ENCODE measurements at places on chromosomes 7 and 10.
A peak's percentile ranks its signal among the peaks of the same experiment; 100 is the strongest.

- DNase-seq = peak; percentile 31
Observed at GRCh38 chr10:119030421-119031250, 1.1 kb downstream of the NANOS1 start.

GRCh38 chr10:133481086-133481643 lies 27.4 kb downstream of the SCART1 start:
- DNase-seq = no peak

GRCh38 chr7:159070431-159071148 lies 74.1 kb downstream of the VIPR2 start:
- DNase-seq = no peak

DNA sequence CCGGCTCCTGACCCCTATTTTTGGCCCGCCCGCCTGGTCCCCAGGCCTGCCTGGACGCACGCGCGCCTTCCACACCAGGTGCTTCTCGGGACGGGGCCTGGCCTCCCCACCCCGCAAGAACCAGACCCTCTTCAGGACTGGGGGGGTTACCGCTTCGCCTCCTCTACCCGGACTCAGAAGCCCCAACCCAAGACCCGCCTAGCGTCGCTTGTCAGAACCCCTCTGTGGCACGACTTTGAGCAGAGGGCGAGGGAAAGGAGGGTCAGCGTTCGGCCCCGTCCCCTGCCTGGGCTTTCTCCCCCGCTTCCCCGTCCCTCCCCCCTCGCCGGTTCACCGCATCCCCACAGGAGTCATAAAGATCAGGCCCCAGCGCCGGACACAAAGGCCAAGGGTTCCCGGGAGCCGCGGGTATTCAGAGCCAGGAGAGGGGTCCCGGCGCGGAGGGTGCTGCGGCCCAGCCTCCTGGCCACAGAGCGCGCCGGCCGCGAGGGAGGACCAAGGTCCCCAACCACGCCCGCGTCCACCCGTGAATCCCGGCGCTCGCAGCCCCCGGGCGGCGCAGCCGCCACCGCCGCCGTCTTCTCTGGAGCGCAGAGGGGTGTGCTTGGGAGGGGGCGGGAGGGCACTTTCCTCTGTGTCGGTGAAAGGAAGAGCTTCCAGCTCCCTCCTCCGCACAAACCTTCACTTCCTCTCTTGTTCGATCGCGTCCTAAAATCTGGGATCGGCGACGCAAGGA lies 351.9 kb downstream of the DNAJB6 start:
- no peak for DNase-seq

GRCh38 chr7:144907577-144907976 lies 71.7 kb upstream of the TPK1 start:
- DNase-seq = no peak

DNA sequence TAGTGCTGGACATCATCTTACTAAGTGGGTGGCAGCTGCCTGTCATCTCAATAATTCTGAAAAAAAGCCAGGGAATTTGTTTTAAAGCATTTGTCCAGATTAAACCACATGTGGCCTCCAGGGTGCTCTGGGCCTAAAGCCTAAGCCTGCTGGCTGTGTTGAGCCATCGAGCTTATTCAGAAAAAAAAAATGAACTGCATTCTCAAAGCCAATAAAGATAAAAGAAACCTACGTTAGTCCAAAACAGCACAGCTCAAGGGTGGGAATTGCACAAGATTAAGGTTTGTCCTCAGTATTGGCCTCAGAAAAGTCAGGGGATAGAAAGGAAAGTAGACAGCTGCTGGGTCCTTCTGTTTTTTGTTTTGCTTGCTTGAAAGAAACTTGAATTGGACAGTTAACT lies 22.6 kb upstream of the PRTFDC1 start:
- DNase-seq = no peak

DNA sequence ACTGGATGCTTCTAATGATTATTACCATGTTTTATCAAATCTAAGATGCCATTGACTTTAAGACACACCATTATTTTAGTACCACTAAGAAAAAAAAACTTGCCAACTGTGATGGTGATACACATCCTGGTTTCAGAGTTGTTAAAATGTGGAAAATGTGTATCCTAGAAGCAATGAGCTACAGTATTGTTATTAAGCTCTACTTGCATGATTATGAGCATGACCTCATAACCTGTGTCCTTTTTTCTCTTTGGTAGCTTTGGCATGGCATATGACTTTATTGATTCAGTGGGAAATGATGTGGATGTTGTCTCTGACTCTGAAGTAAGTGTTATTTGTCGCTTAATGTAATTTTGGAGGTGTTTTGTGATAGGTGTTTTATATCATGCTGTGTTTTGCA lies 3.3 kb downstream of the EDRF1 start:
- no peak for DNase-seq

- DNase-seq = no peak
Observed at GRCh38 chr10:123891144-123892071, at the start of gene CPXM2. Gene CPXM2, minus strand, starts transcription at chr10:123891807. Its CDS starts 148 bp downstream, at chr10:123891659.

Measured in stimulated activated naive CD4-positive, alpha-beta T cell (primary cell).